ENCODE measurements at places on chromosomes 4 and X. TPM values are rescaled to one million over a fixed set of nuclear protein-coding genes. Genes with fewer than 3 reads are reported as not detected.
A peak's percentile ranks its signal among the peaks of the same experiment; 100 is the strongest.

DNA sequence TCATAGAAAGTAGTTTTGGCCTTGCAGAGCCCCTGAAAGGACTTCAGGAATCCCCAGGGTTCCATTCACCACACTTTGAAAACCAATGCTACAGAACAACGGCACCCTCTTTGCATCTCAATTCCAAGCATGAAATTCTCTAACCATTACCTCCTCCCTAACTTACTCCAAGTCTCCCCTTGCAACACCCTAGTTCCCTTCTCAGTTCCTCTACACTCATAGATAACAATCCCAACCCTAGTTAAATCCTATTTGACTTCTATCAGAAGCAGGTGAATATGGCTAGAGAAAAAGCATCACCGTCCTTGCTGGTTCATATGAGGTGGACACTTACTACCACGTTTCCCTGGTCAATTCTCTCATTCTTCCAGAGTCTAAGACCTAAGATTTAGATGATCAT, 2.4 kb downstream of the RCHY1 start:
- no peak for DNase-seq

- DNase-seq = peak; percentile 53
These were observed 155.2 kb upstream of the GALNT7 start for GRCh38 chr4:173013232-173013930.

- DNase-seq = no peak
These were observed 837 bp downstream of the DCHS2 start for GRCh38 chr4:154490583-154491340.

GRCh38 chr4:152460488-152460887, 75.4 kb downstream of the FBXW7 start:
- no peak for DNase-seq

The TMEM31 gene
- 1.8 TPM for polyA plus RNA-seq

The ASB12 gene
- 0.53 TPM for polyA plus RNA-seq

All from left kidney (tissue), 8 donors.